WTC11 (cell line): ENCODE measurements at places on chromosomes 3 and 15.

- peak overlapping the region; percentile 72 for H3K4me3 ChIP-seq
- H3K27ac ChIP-seq = no peak overlapping the region
- DNase-seq = no peak
- H3K4me1 ChIP-seq = peaks cover 44% of the 10 kb centered on the region
- H3K27me3 ChIP-seq = peaks cover 25% of the 10 kb centered on the region
These were observed 659 bp downstream of the GADL1 start for GRCh38 chr3:30893678-30894325.

- no peaks in the 10 kb centered on the region for H3K36me3 ChIP-seq
- no peak for DNase-seq
- peaks cover 7% of the 10 kb centered on the region for H3K4me1 ChIP-seq
- H3K27ac ChIP-seq = no peak overlapping the region
- H3K27me3 ChIP-seq = no peaks in the 10 kb centered on the region
These were observed 14.1 kb upstream of the ANXA2 start for GRCh38 chr15:60411774-60412425.

GRCh38 chr15:101488300-101489164, 975 bp downstream of the PCSK6 start:
- H3K4me1 ChIP-seq = no peaks in the 10 kb centered on the region
- H3K27ac ChIP-seq = no peak overlapping the region
- H3K27me3 ChIP-seq = peaks cover 50% of the 10 kb centered on the region
- no peak for DNase-seq
- no peaks in the 10 kb centered on the region for H3K36me3 ChIP-seq
- peak overlapping the region; percentile 52 for H3K4me3 ChIP-seq

DNA sequence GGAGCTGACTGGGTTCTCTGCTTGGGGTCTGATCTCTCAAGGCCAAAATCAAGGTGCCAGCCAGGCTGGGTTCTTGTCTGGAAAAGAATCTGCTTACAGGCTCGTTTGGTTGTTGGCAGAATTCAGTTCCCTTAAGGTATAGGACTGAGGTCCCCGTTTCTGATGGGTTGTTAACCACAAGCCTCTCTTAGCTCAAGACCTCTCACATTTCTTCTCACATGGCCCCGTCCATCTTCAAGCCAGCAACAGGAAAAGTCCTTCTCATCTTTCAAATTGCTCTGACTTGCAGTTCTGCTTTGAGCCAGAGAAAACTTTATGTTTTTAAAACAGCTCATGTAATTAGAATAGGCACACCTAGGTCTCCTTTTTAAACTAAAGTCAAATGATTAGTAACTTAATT, 20.4 kb downstream of the UACA start:
- peaks cover 21% of the 10 kb centered on the region for H3K4me1 ChIP-seq
- no peaks in the 10 kb centered on the region for H3K27me3 ChIP-seq
- no peak overlapping the region for H3K4me3 ChIP-seq
- no peak overlapping the region for H3K27ac ChIP-seq

- H3K4me3 ChIP-seq = no peak overlapping the region
- no peaks in the 10 kb centered on the region for H3K36me3 ChIP-seq
- H3K27ac ChIP-seq = peak overlapping the region; percentile 100
- peaks cover 3% of the 10 kb centered on the region; the same call in 1 of the 2 replicates for H3K27me3 ChIP-seq
These were observed 265.3 kb downstream of the SHQ1 start for GRCh38 chr3:72582963-72583362.

GRCh38 chr3:153285982-153286381, 124.0 kb downstream of the RAP2B start:
- H3K27ac ChIP-seq = no peak overlapping the region
- H3K36me3 ChIP-seq = no peaks in the 10 kb centered on the region
- DNase-seq = no peak
- peaks cover 21% of the 10 kb centered on the region for H3K4me1 ChIP-seq
- H3K27me3 ChIP-seq = no peaks in the 10 kb centered on the region; the same call in 1 of the 2 replicates
- H3K4me3 ChIP-seq = no peak overlapping the region

DNA sequence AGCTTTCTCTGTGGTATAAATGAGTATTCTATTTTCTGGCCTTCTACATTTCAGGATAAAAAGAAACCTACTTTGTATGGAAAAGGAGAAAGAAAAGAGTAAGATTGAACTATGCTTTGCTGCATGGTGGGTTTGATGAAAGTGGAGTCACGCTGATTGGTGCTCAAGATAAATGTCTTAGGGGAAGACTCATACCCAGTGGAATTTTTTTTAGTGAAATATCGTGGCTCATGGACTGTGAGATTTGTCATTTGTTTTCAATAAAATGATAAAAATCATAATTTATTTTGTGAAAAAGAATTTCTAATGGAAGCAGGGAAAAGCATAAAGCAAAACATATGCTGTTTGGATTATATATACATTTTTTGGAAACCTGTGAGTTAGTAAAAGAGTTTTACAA, 292.5 kb downstream of the ZPLD1 start:
- H3K4me3 ChIP-seq = no peak overlapping the region
- H3K27me3 ChIP-seq = no peaks in the 10 kb centered on the region; the same call in 1 of the 2 replicates
- H3K27ac ChIP-seq = no peak overlapping the region
- DNase-seq = no peak

DNA sequence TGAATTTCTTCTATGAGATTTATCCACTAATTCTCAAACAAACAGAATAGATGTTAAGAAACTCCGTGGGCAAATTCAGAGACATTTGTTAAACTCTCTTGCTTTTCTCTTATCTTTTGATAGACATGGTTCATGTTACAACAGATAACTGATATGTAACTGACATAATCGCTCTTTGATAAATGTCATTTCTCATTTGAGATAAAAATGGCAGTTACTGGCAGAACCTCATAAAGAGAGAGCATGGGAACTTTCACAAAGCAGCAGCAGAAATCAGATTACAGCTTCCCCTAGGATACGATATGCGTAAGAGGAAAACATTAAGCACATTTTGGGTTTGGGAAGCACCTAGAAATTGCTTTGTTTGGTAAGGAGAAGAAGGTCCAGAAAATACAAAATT, 126.1 kb downstream of the CADPS start:
- 0 out of 2 replicates have a peak overlapping the region, but pooled peaks have one; percentile 3 for H3K27ac ChIP-seq
- no peak overlapping the region for H3K4me3 ChIP-seq
- DNase-seq = no peak

DNA sequence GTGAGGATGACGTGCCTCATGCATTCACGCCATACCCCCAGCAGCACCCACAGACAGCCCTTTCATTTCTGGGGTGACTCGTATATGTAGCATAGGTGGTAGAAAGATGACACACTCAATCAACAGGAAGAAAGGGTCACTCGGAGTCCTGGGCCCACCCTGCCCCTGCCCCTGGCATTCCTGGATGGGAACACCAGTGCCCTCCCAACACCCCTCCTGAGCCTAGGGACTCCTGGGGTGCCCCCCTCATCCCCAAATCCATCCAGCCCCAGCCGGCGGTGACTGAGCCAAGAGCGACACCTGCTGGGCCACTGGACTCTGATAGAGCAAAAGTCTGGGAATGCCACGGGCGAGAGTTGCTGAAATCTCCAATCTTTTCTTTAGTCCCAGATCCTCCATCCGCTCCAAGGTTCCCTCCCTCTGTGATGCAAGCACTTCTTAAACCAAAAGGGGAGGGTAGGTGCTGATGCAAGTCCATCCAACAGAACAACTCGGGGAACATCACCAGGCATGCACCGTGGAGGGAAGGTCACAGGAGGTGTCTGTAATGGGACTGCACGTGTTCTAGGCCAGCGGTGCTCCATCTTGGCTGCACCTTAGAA, 31.1 kb downstream of the ACAN start:
- H3K27me3 ChIP-seq = no peaks in the 10 kb centered on the region
- no peak overlapping the region for H3K4me3 ChIP-seq
- no peaks in the 10 kb centered on the region for H3K36me3 ChIP-seq
- no peaks in the 10 kb centered on the region for H3K4me1 ChIP-seq
- peak; percentile 77 for DNase-seq

DNA sequence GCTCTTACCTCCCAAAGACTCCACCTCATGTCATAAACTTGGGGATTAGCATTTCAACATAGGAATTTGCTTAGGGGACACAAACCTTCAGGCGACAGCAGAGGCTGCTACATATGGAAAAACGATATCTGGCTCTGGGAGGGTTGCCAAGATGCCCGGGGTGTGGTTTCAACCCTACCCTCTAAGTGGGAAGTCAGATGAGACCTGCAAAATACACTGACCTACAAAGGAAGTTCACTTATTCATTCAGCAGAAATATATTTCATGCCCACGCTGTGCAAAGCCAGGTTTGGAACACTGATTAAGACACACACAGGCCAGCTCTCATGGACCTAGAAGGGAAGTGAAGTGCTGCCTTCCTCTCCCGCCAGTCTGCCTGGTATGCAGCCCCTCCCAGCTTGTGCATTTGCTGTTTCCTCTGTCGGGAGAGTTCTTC, 239.3 kb downstream of the FEZF2 start:
- H3K27ac ChIP-seq = no peak overlapping the region
- peaks cover 15% of the 10 kb centered on the region for H3K36me3 ChIP-seq
- H3K4me1 ChIP-seq = peaks cover 12% of the 10 kb centered on the region
- H3K4me3 ChIP-seq = no peak overlapping the region

GRCh38 chr3:175255698-175256097, 396.6 kb downstream of the NAALADL2 start:
- H3K27me3 ChIP-seq = no peaks in the 10 kb centered on the region; the same call in 1 of the 2 replicates
- DNase-seq = no peak
- H3K36me3 ChIP-seq = no peaks in the 10 kb centered on the region
- H3K27ac ChIP-seq = no peak overlapping the region

- H3K4me1 ChIP-seq = no peaks in the 10 kb centered on the region
- DNase-seq = no peak
- peak overlapping the region; percentile 30; the same call in 1 of the 2 replicates for H3K27ac ChIP-seq
- no peak overlapping the region for H3K4me3 ChIP-seq
- no peaks in the 10 kb centered on the region for H3K27me3 ChIP-seq
These were observed 566.9 kb upstream of the CCDC54 start for GRCh38 chr3:106810300-106810875.

DNA sequence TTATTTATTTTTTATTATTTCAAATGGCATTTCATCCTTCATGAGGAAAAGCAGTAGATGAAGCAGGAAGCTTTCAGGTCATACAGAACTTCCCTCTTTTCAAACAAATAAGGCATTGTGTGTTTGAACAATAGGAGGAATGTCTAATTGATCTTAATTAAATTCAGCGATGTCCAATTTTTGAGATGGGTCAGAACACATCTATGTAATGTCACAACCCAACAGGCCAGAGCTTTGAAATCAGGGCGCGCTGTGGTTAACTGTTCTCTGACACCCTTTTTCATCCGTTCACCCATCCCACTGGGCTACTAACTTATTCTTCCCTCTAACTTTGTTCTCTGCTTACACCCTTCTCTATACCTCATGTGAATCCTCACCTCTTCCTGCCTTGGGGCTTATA, 510.5 kb downstream of the FOXP1 start:
- peaks cover 35% of the 10 kb centered on the region for H3K4me1 ChIP-seq
- no peak for DNase-seq
- no peak overlapping the region for H3K27ac ChIP-seq
- H3K36me3 ChIP-seq = no peaks in the 10 kb centered on the region

GRCh38 chr3:125098611-125099291, 43.0 kb upstream of the HEG1 start:
- H3K4me1 ChIP-seq = peaks cover 5% of the 10 kb centered on the region
- H3K27ac ChIP-seq = peak overlapping the region; percentile 33; the same call in 1 of the 2 replicates
- H3K4me3 ChIP-seq = no peak overlapping the region
- no peaks in the 10 kb centered on the region for H3K36me3 ChIP-seq
- H3K27me3 ChIP-seq = no peaks in the 10 kb centered on the region

GRCh38 chr3:195905970-195906864, 2.1 kb downstream of the TNK2 start:
- DNase-seq = no peak
- H3K4me3 ChIP-seq = no peak overlapping the region
- no peaks in the 10 kb centered on the region for H3K36me3 ChIP-seq
- H3K4me1 ChIP-seq = peaks cover 31% of the 10 kb centered on the region
- H3K27ac ChIP-seq = no peak overlapping the region; the same call in 1 of the 2 replicates
- H3K27me3 ChIP-seq = peaks cover 9% of the 10 kb centered on the region; the same call in 1 of the 2 replicates

- no peak for DNase-seq
- peaks cover 29% of the 10 kb centered on the region for H3K4me1 ChIP-seq
- no peaks in the 10 kb centered on the region for H3K27me3 ChIP-seq
- H3K4me3 ChIP-seq = no peak overlapping the region
These were observed 56.2 kb downstream of the QTRT2 start for GRCh38 chr3:114112696-114113095.

- H3K36me3 ChIP-seq = peaks cover 10% of the 10 kb centered on the region
- no peak overlapping the region for H3K27ac ChIP-seq
- no peak for DNase-seq
- no peak overlapping the region for H3K4me3 ChIP-seq
- no peaks in the 10 kb centered on the region for H3K27me3 ChIP-seq
These were observed 94.7 kb upstream of the TUSC7 start for GRCh38 chr3:116614795-116615362.

DNA sequence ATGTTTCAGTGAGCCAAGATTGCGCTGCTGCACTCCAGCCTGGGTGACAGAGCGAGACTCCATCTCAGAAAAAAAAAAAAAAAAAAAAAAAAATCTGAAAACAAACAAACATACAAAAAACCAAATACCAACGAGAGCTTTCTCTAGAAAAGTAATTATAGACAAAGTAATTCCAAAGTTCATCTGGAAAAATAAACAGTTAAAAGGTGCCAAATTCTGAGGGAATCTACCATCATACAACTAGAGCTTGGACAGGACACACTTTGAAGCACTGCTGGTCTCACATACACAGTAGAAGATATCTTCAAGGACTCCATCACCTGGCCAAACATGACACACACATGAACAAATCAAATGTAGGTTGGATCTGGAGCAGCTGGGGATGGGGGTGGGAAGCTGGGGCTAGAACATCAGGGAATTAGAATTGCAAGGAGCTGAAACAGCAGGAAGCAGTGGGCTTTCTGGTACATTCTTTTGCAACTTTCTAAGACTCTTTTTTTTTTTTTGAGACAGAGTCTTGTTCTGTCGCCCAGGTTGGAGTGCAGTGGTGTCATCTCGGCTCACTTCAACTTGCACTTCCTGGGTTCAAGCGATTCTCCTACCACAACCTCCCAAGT, 41.1 kb upstream of the CTSH start:
- no peaks in the 10 kb centered on the region; the same call in 1 of the 2 replicates for H3K27me3 ChIP-seq
- H3K4me1 ChIP-seq = no peaks in the 10 kb centered on the region
- no peak overlapping the region for H3K27ac ChIP-seq
- no peak for DNase-seq

- no peak for DNase-seq
- H3K36me3 ChIP-seq = peaks cover 7% of the 10 kb centered on the region
- H3K27ac ChIP-seq = no peak overlapping the region
- H3K27me3 ChIP-seq = no peaks in the 10 kb centered on the region; the same call in 1 of the 2 replicates
- H3K4me3 ChIP-seq = no peak overlapping the region
These were observed 90.6 kb downstream of the IQSEC1 start for GRCh38 chr3:12982619-12983101.

DNA sequence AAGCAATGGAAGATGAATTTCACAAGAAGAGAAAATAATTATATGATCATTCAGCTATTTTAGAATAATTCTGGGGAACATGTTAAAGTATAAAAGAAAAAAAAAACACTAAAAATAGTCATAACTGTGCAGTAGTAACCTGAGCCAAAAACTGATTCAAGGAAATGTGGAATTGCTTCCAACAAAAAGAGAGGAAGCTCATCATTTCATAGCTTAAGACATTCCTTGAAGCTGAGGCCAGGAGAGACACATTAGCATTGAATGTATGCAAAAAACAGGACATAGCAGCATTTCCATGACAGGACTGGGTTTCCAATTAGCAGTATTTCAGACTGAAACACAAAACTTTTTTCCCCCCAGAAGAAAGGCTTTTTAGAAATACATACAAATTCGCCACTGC, 27.7 kb upstream of the LRRN1 start:
- H3K27me3 ChIP-seq = peaks cover 2% of the 10 kb centered on the region
- 0 out of 2 replicates have a peak, but pooled peaks cover 6% of the 10 kb centered on the region for H3K4me1 ChIP-seq
- H3K36me3 ChIP-seq = peaks cover 25% of the 10 kb centered on the region
- no peak overlapping the region for H3K27ac ChIP-seq
